Ascending aorta (tissue), 2 donors: ENCODE measurements at places on chromosomes 3 and 15. TPM values are rescaled to one million over a fixed set of nuclear protein-coding genes. Genes with fewer than 3 reads are reported as not detected.

GRCh38 chr3:127960421-127960965 lies 45.5 kb downstream of the KBTBD12 start:
- H3K4me3 ChIP-seq = no peak overlapping the region
- no peaks in the 10 kb centered on the region for H3K36me3 ChIP-seq
- no peaks in the 10 kb centered on the region for H3K4me1 ChIP-seq

RTP1 gene
- total RNA-seq = not detected

GRCh38 chr15:65778269-65778668 lies 13.8 kb downstream of the DENND4A start:
- H3K27ac ChIP-seq = no peak overlapping the region
- H3K36me3 ChIP-seq = no peaks in the 10 kb centered on the region
- no peak overlapping the region for H3K4me3 ChIP-seq
- no peak for DNase-seq
- no peaks in the 10 kb centered on the region for H3K4me1 ChIP-seq
- H3K27me3 ChIP-seq = no peaks in the 10 kb centered on the region

- no peak for DNase-seq
- H3K27ac ChIP-seq = no peak overlapping the region
- H3K4me1 ChIP-seq = no peaks in the 10 kb centered on the region
- no peaks in the 10 kb centered on the region for H3K36me3 ChIP-seq
Measured at GRCh38 chr3:155418407-155418806, 124.9 kb upstream of the STRIT1 start.

DNA sequence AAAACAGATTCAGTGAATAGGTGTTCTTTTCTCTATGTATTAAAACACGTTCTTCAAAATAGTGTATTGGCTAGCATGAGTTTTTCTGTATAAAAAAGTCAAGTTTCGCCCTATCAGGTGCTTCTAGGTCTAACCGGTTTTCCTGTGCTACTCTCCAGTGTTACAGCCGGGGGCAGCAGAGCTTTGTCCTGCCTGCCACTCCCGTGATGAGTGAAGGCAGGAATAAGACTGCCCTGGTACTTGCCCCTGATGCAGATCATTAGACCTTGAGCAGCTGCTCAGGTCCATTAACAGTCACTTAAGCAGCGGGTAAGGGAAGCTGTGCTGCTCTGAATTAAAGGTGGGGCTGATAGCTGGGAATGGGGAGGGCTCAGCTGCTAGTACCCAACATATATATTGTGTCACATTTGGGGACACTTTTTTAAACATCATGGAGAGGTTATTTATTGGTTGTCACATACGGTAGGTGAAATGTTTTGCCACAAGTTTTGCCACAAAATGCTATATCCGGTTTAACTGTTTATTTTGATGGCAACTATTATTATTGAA lies 1.3 kb upstream of the UNC13C start:
- peak overlapping the region; percentile 65 for H3K4me3 ChIP-seq
- peak overlapping the region; percentile 69 for H3K27ac ChIP-seq
- H3K4me1 ChIP-seq = no peaks in the 10 kb centered on the region
- H3K36me3 ChIP-seq = no peaks in the 10 kb centered on the region
- H3K27me3 ChIP-seq = no peaks in the 10 kb centered on the region

CCR3 gene
- not detected for total RNA-seq

GRCh38 chr3:161851941-161852566 lies 355.4 kb downstream of the OTOL1 start:
- no peak overlapping the region for H3K27ac ChIP-seq
- no peaks in the 10 kb centered on the region for H3K27me3 ChIP-seq
- H3K4me1 ChIP-seq = no peaks in the 10 kb centered on the region
- DNase-seq = no peak

PPP1R14D gene
- not detected for total RNA-seq

DNA sequence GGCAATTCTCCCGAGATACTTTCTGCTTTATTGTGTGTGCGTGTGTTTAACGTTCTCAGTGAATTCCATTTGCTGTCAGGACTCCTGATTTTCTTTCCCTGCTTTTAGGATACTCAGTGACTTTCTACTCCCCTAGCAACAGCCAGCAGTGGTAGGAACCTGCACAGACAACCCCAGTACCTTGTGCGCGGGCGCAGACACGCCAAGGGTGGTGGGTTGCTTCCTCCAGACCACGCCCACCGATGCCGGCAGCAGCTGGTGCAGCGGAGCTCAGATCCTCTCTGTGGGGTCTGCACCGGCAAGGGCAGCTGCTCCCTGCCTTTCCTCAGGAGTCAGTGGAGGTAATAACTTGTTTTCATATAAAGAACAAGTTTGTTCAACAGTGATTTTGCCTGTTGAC lies 225.1 kb upstream of the NDN start:
- H3K36me3 ChIP-seq = no peaks in the 10 kb centered on the region
- H3K4me3 ChIP-seq = no peak overlapping the region
- no peaks in the 10 kb centered on the region for H3K4me1 ChIP-seq

DNA sequence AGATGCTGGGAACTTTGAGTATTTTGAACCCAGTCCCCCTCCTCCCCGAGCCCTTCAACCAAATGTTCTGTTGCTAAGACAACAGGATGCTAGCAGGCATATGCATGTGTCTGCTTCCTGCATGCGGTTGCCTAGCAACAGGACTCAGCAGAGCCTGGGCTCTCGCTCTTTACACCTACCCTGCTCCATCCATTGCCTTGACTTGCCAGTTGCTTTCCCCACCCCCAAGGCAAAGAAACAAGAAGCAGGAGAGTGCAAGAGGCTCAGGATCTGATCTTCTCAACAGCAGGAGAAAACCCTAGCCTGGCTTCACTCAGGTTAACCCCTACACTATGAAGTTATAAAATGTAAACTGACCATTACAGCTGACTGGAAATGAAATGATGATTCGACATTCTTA lies 393.0 kb downstream of the IGSF11 start:
- no peak overlapping the region for H3K4me3 ChIP-seq
- no peak for DNase-seq
- H3K27ac ChIP-seq = no peak overlapping the region
- no peaks in the 10 kb centered on the region for H3K27me3 ChIP-seq

GRK7 gene
- not detected for total RNA-seq

GRCh38 chr3:100856821-100857220 lies 136.4 kb downstream of the ABI3BP start:
- no peaks in the 10 kb centered on the region for H3K36me3 ChIP-seq
- no peak overlapping the region for H3K27ac ChIP-seq
- H3K4me1 ChIP-seq = no peaks in the 10 kb centered on the region
- H3K27me3 ChIP-seq = no peaks in the 10 kb centered on the region
- no peak overlapping the region for H3K4me3 ChIP-seq
- DNase-seq = no peak
